ENCODE measurements at places on chromosomes 3 and 15. TPM values are rescaled to one million over a fixed set of nuclear protein-coding genes. Genes with fewer than 3 reads are reported as not detected.

DNA sequence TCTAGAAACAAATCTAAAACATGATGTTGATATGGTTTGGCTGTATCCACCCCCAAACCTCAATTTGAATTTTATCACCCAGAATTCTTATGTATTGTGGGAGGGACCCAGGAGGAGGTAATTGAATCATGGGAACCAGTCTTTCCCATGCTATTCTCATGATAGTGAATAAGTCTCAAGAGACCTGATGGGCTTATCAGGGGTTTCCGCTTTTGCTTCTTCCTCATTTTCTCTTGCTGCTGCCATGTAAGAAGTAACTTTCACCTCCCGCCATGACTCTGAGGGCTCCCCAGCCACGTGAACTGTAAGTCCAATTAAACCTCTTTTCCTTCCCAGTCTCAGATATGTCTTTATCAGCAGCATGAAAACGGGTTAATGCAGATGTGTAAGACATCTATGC lies 232.7 kb upstream of the ONECUT1 start:
- DNase-seq = no peak

DNA sequence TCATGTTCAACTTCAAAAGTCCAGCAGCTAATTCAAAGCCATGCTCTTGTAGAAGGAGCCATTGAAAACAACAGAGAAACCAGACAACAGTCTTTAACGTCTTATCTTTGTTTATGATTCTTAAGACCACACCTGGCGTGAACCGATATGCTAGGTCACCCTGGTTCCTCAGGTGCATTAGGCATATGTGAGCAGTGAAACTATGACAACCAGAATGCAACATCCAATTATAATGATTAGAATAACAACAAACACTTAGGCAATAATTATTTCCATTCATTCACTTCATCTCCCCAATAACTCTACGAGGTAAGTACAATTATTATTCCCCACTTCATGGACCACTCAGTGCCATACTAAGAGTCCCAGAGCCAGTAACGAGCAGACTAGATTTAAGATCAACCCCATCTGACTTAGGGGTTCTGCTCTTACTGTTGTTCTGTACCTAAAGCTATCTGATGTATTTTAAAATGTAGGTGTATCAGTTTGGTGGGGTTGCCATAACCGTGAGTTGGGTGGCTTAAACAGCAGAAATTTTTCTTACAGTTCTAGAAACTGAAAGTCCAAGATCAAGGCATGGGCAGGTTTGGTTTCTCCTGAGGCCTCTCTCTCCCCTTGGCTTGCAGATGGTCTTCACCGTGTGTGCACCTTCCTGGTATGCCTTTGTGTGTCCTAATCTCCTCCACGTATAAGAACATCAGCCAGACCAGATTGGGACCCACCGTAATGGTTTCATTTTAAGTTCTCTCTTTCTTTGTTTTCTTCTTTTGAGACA lies 997.8 kb upstream of the CFAP20DC start:
- DNase-seq = no peak

The DYNLT2B gene
- total RNA-seq = not detected

The CADPS gene
- total RNA-seq = not detected

The MITF gene
- total RNA-seq = 71.1 TPM

The CLSTN2 gene
- total RNA-seq = 4.4 TPM

The BNC1 gene
- not detected for total RNA-seq

The CYP1A2 gene
- not detected for total RNA-seq

The THRB gene
- 20.1 TPM for total RNA-seq

All from gastrocnemius medialis (tissue), 4 donors.